ENCODE measurements at places on chromosomes 12 and 14. TPM values are rescaled to one million over a fixed set of nuclear protein-coding genes. Genes with fewer than 3 reads are reported as not detected.

The GALNT8 gene
- 7.1 TPM for total RNA-seq

The SYNDIG1L gene
- total RNA-seq: 0.71 TPM

DNA sequence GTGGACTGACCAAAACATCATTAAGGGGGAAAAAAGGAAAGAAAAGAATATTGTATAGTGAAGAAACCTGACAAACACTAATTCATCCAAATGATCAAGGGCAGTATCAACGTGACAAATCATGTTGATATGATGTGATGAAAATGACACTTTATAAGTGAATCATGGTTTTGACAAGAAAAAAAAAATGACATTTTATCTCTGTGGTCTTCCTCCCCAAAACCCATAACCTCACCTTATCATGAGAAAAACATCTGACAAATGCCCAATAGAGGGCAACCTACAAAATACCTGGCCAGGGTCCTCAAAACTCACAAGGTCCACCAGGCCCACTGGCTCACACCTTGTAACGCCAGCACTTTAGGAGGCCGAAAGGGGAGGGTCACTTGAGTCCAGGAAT is 13.8 kb downstream of the TMED10 start:
- peaks cover 34% of the 10 kb centered on the region for H3K4me1 ChIP-seq
- no peaks in the 10 kb centered on the region for H3K27me3 ChIP-seq
- DNase-seq: no peak
- peaks cover 8% of the 10 kb centered on the region for H3K36me3 ChIP-seq
- H3K27ac ChIP-seq: no peak overlapping the region
- no peak overlapping the region for H3K4me3 ChIP-seq

- H3K4me1 ChIP-seq: no peaks in the 10 kb centered on the region
- H3K4me3 ChIP-seq: no peak overlapping the region
- no peak for DNase-seq
- no peak overlapping the region for H3K27ac ChIP-seq
Measured at GRCh38 chr12:24661657-24662096, 287.2 kb downstream of the BCAT1 start.

DNA sequence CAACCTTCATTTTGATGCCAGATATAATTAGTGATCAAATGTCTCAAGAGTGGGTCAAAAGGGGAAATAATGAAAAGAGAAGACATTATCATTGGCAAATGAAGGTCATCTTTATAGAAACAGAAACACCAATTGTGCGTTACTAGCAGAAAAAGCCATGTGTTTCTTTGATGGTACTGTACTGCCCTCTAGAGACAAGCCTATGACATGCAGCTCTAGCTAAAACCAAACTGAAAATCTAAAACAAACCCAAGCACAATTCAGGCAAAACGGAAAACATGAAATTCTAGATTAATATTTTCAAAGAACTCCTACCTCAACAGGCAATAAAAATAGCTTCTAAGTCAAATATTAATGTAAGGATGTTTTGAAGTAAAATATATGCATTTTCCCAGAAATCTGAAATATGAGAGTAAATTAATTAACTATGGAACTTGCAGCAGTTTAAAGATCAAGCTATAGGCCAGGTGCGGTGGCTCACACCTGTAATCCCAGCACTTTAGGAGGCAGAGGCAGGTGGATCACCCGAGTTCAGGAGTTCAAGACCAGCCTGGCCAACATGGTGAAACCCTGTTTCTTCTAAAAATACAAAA is 115.4 kb downstream of the KLHL28 start:
- no peaks in the 10 kb centered on the region for H3K36me3 ChIP-seq
- no peaks in the 10 kb centered on the region for H3K27me3 ChIP-seq
- no peaks in the 10 kb centered on the region for H3K4me1 ChIP-seq
- DNase-seq: no peak
- H3K27ac ChIP-seq: no peak overlapping the region

DNA sequence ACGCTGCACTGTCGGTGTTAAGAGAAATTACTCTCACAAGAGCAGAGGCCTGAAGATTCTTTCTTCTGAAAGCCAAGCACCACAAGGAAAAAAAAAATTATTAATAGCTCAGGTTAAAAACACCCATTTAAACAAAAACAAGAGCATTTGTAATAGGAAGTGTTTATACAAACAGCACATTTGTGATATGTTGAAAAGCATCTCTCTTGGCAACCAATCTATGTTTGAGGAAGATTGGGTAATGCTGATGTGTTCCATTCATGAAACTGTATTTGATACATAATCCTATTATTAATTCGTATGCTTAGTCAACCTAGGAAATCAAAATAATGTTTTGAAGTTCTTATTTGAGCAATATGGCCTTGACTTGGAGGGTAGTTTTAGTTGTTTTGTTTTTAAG is 36.5 kb downstream of the SSPN start:
- H3K36me3 ChIP-seq: peaks cover 4% of the 10 kb centered on the region
- H3K27ac ChIP-seq: no peak overlapping the region
- H3K4me3 ChIP-seq: no peak overlapping the region
- no peak for DNase-seq
- peaks cover 46% of the 10 kb centered on the region for H3K27me3 ChIP-seq

- no peak overlapping the region for H3K27ac ChIP-seq
- no peaks in the 10 kb centered on the region for H3K36me3 ChIP-seq
- no peak overlapping the region for H3K4me3 ChIP-seq
- H3K4me1 ChIP-seq: no peaks in the 10 kb centered on the region
Measured at GRCh38 chr12:25787701-25788100, 170.8 kb upstream of the RASSF8 start.

DNA sequence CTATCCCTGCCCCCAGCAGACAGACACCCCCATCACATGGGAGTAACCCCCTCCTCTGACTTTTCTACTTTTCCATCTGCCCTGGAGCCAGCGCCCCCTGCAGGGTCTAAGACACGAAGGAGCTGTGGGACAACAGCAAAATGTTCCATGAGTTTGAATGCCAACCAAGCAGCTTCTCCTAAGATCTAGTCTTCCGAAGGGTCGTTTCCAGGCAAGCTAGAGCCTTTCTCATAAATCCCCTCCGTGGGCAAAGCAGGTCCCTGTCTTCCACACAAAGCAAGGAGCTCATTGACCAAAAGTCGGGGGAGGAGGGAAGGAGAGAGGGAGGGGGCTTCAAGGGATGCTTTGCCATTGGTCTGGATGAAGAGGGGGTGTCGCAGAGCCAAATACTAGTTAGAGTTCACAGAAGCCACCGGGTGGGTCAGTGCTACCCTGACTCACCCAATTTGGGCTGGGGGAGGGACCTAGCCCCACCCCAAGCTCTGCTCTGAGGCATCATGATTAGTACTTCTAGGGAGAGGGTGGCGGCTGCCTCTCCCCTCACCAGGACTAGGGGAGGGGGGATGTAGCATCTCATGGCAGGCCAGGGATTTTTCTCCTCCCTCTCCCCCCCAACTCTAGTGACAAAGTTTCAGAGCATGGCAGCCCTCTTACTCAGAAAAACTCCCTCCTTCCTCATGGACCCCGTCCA is 1.6 kb downstream of the MSI1 start:
- H3K27ac ChIP-seq: peak overlapping the region; percentile 85
- H3K27me3 ChIP-seq: peaks cover 29% of the 10 kb centered on the region
- H3K4me3 ChIP-seq: peak overlapping the region; percentile 91
- no peak for DNase-seq

DNA sequence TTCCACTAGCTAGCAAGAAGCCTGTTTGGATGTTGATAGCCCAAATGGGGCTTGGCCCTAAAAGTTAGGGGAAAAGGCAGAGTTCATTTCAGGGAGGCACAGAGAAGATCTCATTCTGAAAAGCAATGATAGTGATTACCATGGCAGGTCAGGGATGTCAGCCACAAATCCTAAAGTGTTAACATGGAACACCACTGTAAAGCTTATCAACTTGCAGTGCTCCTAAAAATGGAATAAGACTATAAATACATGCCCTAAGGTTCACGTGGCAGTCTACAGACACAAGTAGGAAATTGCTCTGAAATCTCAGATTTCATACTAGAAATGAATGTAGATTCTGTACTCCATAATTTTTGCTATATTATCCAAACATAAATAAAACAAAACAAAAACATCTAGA is 280.0 kb upstream of the E2F7 start:
- H3K36me3 ChIP-seq: no peaks in the 10 kb centered on the region
- H3K27me3 ChIP-seq: no peaks in the 10 kb centered on the region
- DNase-seq: no peak
- no peak overlapping the region for H3K4me3 ChIP-seq

All from type B pancreatic cell (in vitro differentiated cells).